ENCODE measurements at places on chromosomes 5 and 9. TPM values are rescaled to one million over a fixed set of nuclear protein-coding genes. Genes with fewer than 3 reads are reported as not detected.
A peak's percentile ranks its signal among the peaks of the same experiment; 100 is the strongest.

The SLC36A2 gene
- total RNA-seq = not detected

GRCh38 chr9:16485160-16485559 is 385.3 kb downstream of the BNC2 start:
- DNase-seq = no peak

The FOXD4 gene
- total RNA-seq = 0.25 TPM

DNA sequence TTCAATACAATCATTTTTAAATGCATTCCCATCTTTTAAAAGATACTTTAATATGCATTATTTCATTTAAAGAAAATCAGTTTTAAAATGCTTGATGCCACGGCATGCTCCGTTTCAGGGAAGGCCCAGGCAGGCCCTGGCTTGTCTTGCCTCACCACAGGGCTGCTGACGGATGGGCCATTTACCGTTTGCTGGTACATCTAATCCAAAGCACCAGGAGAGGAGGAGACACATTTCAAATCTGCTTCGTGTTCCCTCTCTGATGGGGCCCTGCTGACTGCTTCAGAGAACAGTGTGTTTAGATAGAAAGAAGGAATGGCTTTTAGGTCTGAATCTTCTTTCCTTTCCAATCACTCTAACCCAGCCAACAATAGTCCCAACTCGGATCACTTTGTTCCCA is 185.2 kb downstream of the DCP2 start:
- DNase-seq = no peak

The CD14 gene
- 1.5 TPM for total RNA-seq

- DNase-seq = peak; percentile 52
These were observed 97.1 kb downstream of the GOLPH3 start for GRCh38 chr5:32076699-32077695.
